ENCODE measurements at places on chromosomes 3 and 15. TPM values are rescaled to one million over a fixed set of nuclear protein-coding genes. Genes with fewer than 3 reads are reported as not detected.

DNA sequence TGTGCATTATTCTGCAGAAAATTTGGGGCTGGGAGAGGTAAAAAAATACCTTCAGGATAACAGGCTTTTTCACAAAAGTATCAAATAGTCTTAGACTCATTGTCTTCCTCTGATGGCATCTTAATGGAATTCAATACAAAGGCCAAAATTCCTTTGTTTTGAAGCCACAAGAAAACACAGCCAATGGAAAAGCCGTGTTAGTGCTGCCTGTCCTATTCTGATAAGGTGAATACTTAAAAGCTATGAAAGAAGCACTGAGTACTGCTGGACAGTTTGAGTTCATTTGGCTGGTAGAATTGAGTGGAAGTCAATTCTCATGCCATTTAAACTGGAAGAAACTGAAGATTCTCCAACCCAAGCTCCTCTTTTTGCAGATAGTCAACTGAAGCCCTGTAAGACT is 395.3 kb upstream of the TPRG1 start:
- DNase-seq, result no peak

DNA sequence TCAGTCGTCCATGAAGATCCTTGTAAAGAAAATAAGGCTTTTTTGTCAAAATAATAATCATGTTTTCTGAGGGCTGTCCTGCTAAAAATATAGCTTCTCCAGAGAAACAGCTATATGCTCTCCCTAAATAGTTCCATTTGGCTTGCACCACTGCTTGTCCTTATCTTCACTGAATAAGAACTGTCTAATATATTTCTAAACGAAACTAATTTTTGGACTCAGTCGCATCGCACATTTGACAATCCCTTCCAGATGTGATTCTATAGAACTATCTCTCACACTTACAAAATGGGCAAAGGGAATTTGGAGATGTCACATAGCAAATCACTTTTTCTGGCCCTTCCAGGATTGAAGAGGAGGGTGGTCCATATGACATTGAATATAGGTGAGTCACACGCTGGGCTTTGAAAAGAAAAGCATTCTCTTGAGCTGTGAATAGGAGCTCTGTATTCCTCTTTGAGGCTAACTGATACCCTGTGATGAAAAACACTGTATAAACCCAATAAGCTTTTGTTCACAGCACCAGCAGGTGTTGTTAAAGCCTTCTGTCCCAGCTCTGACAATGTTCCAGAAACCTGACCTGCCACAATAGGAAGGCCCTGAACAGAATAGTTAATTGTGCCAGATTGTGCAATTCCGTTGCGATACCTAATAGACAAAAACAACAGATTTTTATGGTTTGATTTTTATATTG is 1144.2 kb downstream of the ROBO2 start:
- DNase-seq, result no peak

GRCh38 chr15:61753018-61753710 is 307.1 kb downstream of the VPS13C start:
- no peak for DNase-seq

- no peak for DNase-seq
Measured at GRCh38 chr3:122092460-122093165, 37.5 kb downstream of the CD86 start.

HDDC3 gene
- 31.0 TPM for polyA plus RNA-seq

DNA sequence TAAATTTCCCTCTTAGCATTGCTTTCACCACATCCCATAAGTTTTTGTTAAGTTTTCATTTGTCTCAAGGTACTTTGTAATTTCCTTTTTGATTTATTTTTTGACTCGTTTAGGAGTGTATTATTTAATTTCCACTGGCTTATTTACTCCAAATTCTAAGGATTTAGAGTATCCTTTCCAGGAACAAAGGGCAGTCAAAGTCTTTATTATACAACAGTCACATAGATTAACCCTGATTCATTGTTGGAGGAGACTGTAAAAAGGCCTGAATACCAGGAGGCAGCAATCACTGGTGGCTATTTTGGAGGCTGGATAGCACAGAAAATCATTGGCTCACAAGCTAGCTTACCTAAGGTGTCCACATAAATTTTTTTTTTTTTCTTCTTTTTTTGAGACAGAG is 39.9 kb downstream of the OIP5 start:
- DNase-seq, result no peak

SERINC4 gene
- polyA plus RNA-seq, result 0.29 TPM

- no peak for DNase-seq
Measured at GRCh38 chr3:158733656-158734055, 1.4 kb upstream of the RARRES1 start.

GRCh38 chr3:72290859-72291638 is 506.1 kb upstream of the PROK2 start:
- DNase-seq, result no peak

ABTB1 gene
- 57.9 TPM for polyA plus RNA-seq

ST8SIA2 gene
- not detected for polyA plus RNA-seq

GRCh38 chr3:80677796-80678195 is 910.0 kb upstream of the ROBO1 start:
- no peak for DNase-seq

DNA sequence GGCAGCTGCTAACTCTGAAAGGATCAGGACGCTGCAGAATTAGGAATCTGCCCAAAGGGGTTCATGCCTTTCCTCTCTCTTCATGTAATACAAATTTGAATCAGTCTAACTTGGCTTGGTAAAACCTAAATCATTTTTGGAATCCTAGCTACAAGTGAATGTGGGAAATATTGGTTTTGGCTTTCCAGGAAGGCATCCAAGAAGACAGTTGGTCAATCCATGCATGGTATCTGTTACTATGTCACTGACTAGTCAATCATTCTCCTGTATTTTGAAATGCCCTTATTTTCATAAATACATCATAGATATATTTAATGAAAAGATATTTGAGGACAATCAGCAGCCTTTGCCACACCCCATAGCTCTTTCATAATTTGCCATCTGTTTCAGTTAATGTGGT is 7.5 kb upstream of the PLS1 start:
- no peak for DNase-seq

DNA sequence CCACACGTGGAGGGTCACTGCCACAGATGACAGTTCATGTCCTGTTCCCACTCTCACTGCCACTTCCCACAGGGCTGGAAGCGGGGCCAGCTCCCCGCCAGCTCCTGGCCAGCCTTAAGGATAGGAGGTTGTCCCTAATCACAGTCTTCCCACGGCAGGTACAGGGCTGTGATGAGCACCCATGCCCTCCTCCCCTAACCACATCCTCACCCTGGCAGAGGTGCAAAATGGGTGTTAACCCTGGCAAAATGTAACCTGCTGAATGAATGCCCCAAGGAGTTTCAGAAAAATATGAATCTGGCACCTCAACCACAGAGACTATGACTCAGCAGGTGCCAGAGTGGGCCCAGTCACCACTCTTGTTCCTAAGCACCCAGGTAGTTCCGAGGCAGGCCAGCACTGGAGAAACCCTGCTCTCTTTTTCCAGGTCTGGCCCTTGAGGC is 185.1 kb upstream of the TPM1 start:
- no peak for DNase-seq

GRCh38 chr15:87604857-87605446 is 651.6 kb downstream of the NTRK3 start:
- DNase-seq, result no peak

- DNase-seq, result no peak
Measured at GRCh38 chr3:79187426-79187825, 580.4 kb downstream of the ROBO1 start.

GRCh38 chr15:33392453-33392852 is 81.7 kb downstream of the RYR3 start:
- no peak for DNase-seq

STRIT1 gene
- not detected for polyA plus RNA-seq

- no peak for DNase-seq
Measured at GRCh38 chr3:163735394-163735793, 1342.9 kb downstream of the SI start.

DNA sequence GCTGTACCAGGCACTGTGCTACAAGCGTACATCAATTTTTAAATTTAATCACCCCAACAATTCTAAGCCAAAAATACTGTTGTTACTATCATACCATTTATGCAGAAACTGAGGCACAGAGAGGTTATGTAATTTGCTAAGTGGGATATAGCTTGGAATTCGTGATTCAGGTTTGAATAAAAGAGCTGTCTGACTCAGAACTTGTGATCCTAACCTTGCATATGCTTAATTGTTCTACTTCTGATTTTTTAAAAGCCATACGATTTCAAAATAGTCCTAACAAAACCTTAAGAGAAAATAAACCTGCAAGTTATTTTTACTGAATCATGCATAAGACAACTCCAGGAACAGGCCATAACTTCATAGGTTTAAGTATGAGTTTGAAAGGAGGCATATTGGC is 498.0 kb upstream of the CFAP20DC start:
- no peak for DNase-seq

DNA sequence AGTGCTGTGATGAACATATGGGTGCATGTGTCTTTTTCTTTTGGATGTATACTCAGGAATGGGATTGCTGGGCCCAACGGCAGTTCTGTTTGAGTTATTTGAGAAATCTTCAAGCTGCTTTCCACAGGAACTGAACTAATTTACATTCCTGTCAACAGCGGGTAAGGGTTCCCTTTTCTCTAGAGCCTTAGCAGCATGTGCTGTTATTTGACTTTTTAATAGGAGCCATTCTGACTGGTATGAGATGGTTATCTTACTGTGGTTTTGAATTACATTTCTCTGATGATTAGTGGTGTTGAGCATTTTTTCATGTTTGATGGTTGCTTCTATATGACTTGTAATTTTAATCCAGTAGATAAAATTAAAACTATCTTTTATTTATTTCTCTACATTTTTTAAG is 1168.6 kb upstream of the ALCAM start:
- no peak for DNase-seq

- no peak for DNase-seq
Measured at GRCh38 chr15:101541501-101542292, 52.2 kb upstream of the PCSK6 start.

DNA sequence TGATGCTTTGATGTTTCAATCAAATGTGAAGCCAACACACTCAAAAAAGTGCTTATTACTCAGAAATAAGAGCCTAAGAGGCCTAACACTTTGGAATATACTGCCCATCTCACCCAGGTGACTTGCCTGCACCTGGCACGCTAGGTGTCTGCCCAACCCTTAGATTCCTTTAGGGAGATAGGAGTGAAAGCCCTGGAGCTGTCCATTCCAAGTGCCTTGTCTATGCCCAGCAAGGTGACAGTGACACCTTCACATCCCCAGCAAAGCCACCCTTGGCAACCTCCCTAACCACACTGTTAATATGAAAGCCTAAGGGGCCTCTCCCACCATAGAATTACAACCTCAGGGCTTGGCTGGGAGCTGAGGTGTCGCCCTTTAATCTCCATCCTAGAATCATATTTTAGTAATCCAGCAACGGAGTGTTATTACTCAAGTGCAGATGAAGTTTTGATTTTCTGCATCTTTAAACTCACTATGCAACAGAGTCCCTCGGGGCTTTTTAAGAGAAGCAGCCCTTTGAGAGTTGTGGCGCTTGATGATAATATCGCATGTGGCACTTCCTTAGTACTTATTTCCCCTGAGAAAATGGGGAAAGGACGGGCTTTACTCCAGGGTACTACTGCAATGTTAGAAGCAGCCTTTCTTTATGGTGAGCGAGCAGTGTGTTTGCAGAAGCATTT is 24.8 kb downstream of the ATP10A start:
- DNase-seq, result no peak

SHC4 gene
- 0.42 TPM for polyA plus RNA-seq

DNA sequence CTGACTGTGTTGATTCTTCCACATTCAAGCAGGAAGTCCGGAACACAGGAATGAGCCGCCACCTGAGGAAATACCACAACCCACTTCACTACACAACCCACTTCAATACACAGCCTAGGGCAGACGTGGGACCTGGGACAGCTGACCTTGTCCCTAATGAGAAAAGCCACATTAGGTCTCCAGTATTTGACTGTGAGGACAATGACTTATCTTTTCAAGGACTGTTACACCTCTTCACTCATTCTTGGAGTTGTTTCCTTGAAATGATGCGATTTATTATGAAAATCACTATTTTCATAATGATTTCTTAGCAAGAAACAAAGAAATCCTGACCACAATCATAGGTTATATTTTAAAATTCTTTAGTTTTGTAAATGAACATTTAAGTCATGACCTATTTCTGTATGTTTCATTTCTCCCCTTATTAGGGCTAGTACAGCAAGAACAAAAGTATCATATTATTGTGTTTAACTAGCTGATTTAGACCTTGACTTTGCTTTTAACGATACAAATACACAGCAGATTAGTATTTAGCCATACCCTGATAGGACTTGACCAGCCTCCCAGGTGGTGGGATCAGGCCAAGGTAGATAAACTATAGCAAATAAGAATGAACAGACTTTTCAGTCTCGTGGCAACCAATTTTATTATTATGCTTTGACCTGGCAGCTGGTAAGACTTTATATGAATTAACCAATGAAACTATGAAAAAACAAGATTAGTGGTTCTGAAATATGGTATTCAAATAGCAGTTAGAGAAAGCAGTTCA is 6.0 kb downstream of the RAB27A start:
- DNase-seq, result no peak

GRCh38 chr15:65038428-65038827 is 6.8 kb upstream of the SLC51B start:
- no peak for DNase-seq

GRCh38 chr3:109171479-109171878 is 35.0 kb downstream of the C3orf85 start:
- DNase-seq, result no peak

GRCh38 chr3:188590557-188590956 is 436.6 kb downstream of the LPP start:
- no peak for DNase-seq

CPA3 gene
- 0.06 TPM for polyA plus RNA-seq

GRCh38 chr3:125431912-125432790 is 57.0 kb upstream of the ZNF148 start:
- no peak for DNase-seq
